Stimulated activated CD8-positive, alpha-beta memory T cell treated with anti-CD3 and anti-CD28 coated beads, Interleukin-7, amount 100 ng/mL, for 24 hours (primary cell): ENCODE measurements at places on chromosomes 12 and 14.

DNA sequence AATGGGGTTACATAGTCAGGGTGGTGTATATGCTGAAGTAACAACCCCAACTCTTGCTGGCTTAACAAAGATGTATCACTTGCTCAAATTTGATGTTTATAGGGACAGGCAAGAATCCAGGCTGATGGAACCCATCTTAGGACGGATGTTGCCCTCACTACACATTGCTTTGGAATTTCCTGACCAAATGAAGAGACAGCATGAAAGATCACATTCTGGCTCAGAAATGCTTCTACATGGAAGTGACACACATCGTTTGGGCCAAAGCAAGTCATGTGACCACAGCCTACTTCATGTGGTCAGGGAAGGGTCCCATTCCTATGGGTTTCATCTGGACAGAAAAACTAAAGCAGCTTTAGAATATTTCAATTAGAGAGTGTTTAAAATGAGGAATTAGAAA lies 345.8 kb downstream of the TMEM132D start:
- no peak for DNase-seq

DNA sequence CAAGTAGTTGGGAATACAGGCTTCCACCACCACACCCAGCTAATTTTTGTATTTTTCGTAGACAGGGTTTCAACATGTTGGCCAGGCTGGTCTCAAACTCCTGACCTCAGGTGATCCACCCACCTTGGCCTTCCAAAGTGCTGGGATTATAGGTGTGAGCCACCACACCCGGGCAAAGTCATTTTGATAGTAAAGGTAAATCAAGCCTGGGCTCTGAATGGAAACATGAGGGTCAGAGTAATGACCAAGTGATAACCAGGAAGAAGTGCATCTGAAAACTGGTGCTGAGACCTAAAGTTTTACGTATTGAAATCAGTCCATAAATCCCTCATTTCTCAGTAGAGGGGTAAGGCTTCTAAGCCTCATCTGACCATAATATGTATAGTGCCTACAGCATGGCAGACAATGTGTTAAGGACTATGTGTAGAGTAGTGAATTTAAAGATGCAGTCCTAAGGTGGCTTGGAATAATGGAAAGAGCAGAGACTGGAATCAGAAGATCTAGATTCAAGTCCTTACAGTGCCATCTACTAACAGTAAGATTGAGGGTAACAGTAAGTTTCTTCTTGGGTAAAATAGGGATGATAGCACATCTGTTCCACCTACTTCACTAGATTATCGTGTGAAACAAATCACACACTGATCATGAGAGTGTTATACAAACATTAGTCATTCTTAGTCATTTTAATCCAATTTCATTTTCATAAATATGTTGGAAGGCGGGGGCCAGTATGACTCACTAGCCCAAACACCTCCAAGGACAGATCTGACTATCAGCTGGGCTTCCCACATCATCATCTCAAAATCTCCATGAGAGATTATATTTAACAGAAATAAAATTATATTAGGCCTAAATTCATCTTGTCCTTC lies 11.2 kb downstream of the MAP4K5 start:
- peak; percentile 33 for DNase-seq

DNA sequence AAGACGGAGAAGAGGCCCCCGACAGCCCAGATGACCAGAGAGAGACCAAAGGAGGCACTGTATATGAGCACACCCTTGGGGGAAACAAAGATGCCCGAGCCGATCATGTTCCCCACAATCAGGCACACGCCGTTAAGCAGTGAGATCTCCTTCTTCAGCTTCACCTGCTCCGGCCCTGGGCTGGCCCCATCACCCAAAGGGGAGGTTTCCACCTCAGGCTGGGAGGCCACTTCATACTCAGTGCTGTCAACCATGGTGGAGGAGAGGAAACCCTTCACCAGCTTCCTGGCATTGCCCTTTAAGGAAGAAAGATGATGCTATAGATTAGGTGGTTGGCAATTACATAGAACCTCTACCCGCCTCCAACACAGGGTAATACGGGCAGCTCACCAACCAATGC lies 2.1 kb downstream of the SLC7A7 start:
- no peak for DNase-seq

DNA sequence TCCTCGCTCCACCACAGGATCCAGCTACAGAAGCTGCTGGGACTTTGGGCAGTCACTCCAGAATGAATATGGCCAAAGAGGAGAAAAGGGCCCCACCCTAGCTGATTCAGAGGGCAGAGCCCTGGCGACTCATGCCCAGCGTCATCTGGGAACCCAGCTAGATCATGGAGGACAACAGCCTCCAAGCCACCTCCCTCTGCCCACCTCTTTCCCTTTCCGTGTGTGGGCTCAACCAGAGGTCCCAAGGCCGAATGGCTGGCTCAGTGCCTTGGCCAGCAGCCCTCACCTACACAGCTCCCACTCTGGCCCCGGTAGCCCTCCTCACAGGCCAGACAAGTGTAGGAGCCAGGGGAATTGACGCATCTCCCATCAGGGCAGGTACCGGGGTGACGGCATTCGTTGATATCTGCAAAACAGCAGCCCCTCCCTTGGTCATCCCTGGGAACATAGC lies 17.4 kb downstream of the ISCA2 start:
- DNase-seq: no peak
